ENCODE measurements at places on chromosomes 2 and 18. TPM values are rescaled to one million over a fixed set of nuclear protein-coding genes. Genes with fewer than 3 reads are reported as not detected.
A peak's percentile ranks its signal among the peaks of the same experiment; 100 is the strongest.

GRCh38 chr2:102520009-102520408 lies 47.0 kb downstream of the SLC9A4 start:
- peak; percentile 43 for DNase-seq

DNA sequence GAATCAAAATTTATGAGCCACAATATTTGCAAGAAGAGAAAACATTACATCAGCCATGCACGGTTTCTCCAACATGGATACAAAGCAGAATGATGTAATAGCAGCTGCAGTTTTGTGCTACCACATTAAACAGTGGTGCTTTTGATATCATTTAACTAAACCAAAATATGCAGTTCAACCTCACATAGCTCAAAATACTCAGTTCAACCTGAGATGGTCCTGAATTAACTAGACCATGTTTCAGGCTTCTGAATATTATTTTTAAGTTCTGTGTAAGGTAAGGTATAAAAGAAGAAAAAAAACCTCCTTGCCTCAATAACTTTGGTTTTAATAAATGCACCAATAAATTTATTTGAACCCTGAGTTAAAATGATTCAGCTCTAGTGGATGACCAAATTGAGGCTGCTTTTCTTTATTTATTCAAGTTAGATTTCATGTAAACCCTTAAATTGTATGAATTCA lies 18.8 kb upstream of the TSPYL6 start:
- peak; percentile 79 for DNase-seq

- no peak for DNase-seq
Measured at GRCh38 chr2:238313289-238313990, 6.9 kb upstream of the TRAF3IP1 start.

- peak; percentile 98 for DNase-seq
Measured at GRCh38 chr2:26274058-26274613, 29.4 kb downstream of the HADHB start.

DNA sequence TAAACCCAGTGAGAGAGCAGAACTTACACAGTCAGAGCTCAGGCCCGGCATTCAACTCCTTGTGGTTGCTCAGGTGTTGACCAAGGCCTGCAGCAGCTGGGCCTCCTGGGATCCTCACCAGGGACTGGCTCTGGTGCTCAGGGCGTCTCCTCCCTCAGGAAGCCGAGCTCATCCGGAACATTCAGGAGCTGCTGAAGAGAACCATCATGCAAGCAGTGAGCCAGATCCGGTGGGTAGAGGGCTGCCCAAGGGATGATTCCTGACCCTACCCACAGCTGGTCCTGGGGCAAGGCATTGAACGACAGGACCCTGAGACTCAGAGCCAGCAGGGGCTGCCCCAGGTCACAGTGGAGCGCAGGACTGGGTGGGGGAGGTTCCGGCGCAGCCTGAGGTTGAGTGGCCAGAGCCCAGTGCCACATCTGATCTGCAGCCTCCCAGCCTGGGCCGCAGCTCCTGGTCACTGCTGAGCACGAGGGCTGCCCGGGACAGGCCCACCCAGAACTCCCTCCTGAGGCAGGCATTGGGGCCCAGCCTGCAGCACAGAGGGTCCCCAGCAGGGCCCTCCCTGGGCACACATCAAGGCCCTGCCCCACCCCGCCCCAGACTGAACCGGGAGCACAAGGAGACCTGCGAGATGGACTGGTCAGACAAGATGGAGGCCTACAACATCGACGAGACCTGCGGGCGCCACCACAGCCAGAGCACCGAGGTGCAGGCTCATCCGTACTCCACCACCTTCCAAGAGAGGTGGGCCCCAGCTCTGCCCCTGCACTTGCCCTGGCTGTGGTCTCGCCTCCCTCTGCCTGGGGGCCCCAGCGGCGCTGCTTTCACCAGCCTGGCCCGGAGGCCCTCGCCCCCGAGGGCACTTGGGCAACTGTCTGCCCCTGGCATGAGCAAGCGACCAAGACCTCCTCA lies 2.4 kb downstream of the TEKT4 start:
- DNase-seq: no peak

MATN3 gene
- 1.3 TPM for total RNA-seq

ZNF521 gene
- 442 TPM for total RNA-seq

GNAL gene
- total RNA-seq: 10.4 TPM

C2orf81 gene
- 7.6 TPM for total RNA-seq

C2orf66 gene
- total RNA-seq: not detected
